ENCODE measurements at places on chromosomes 13 and 19. TPM values are rescaled to one million over a fixed set of nuclear protein-coding genes. Genes with fewer than 3 reads are reported as not detected.

LGALS7 gene
- total RNA-seq, result not detected

YJU2 gene
- 29.8 TPM for total RNA-seq

ZNF446 gene
- total RNA-seq, result 2.9 TPM

NLRP5 gene
- total RNA-seq, result not detected

FFAR3 gene
- 5.3 TPM for total RNA-seq

ZNF599 gene
- 2.8 TPM for total RNA-seq

GPR4 gene
- not detected for total RNA-seq

TTC9B gene
- not detected for total RNA-seq

IGLON5 gene
- not detected for total RNA-seq

CEACAM16 gene
- not detected for total RNA-seq

FPR3 gene
- not detected for total RNA-seq

MISP3 gene
- total RNA-seq, result 0.45 TPM

CYSLTR2 gene
- total RNA-seq, result 1.7 TPM

ZNF442 gene
- 2.4 TPM for total RNA-seq

PTGIR gene
- 17.2 TPM for total RNA-seq

TEX101 gene
- not detected for total RNA-seq

PSG3 gene
- not detected for total RNA-seq

C1QTNF9B gene
- total RNA-seq, result not detected

EHD2 gene
- 0.41 TPM for total RNA-seq

ZNF880 gene
- 8.4 TPM for total RNA-seq

PRODH2 gene
- total RNA-seq, result not detected

IGFL3 gene
- total RNA-seq, result not detected

ZNF471 gene
- total RNA-seq, result 0.29 TPM

ZNF829 gene
- 3.7 TPM for total RNA-seq

ZNF610 gene
- total RNA-seq, result 0.64 TPM

C13orf42 gene
- not detected for total RNA-seq

IGFL1 gene
- total RNA-seq, result not detected

PRTN3 gene
- not detected for total RNA-seq

CGB3 gene
- total RNA-seq, result not detected
